Immature natural killer cell (primary cell): ENCODE measurements at places on chromosomes 11 and 22. TPM values are rescaled to one million over a fixed set of nuclear protein-coding genes. Genes with fewer than 3 reads are reported as not detected.

NFAM1 gene
- polyA plus RNA-seq = not detected

DNA sequence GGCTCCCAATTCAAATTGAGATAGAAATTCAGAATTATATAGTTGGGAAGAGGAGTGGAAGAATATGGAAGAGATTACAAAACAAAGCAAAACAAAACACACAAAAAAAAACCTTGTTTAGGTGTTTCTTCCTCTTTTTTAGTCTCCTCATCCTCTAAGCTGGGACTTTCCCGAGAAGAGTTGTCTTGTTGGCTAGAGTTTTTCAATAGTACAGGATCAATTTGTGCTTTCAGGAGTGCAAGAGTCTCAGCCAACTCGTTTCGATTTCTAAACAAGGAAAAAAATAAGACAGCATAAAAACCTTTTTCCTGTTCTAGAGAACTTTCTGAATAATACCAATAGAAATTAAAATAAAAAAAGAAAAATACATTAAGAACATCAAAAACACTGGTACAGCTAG is 87.8 kb upstream of the CLNS1A start:
- DNase-seq = no peak

- DNase-seq = no peak
Observed at GRCh38 chr11:68565768-68566167, 105.2 kb downstream of the PPP6R3 start.

DNA sequence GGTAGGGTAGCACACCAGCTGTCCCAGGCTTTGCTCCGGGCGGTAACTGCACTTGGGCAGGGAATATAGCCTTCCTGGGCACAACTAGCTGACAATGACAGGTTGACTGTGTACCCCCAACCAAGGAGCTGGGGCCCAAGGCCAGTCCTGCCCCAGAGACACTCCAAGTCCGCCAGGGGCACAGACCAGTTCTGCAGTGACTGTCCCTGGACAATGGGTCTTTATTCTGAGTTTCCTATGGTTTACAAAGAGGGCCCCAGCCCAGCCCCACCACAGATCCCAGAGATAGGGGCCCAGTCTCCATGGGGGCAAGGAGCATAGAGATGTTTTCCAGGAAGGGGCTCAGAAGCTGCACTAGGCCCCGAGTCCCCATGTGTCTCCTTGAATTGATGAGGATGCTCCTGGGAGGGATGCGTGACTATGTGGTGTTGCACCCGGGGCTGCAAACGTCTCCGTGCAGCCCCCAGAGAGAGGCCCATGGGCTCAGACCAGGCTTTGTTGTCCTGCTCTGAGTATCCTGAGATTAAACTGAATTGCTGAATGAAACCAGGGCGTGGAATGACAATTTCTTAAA is 48.4 kb downstream of the CD6 start:
- no peak for DNase-seq

GRCh38 chr11:65952052-65952521 is 6.8 kb downstream of the TSGA10IP start:
- no peak for DNase-seq

- DNase-seq = no peak
Observed at GRCh38 chr11:58617976-58618557, 4.4 kb upstream of the CNTF start.

- no peak for DNase-seq
Observed at GRCh38 chr11:126547161-126547560, 191.7 kb downstream of the ST3GAL4 start.

- no peak for DNase-seq
Observed at GRCh38 chr22:35568751-35569739, 28.4 kb downstream of the RASD2 start.

KDM4E gene
- polyA plus RNA-seq = not detected

DNA sequence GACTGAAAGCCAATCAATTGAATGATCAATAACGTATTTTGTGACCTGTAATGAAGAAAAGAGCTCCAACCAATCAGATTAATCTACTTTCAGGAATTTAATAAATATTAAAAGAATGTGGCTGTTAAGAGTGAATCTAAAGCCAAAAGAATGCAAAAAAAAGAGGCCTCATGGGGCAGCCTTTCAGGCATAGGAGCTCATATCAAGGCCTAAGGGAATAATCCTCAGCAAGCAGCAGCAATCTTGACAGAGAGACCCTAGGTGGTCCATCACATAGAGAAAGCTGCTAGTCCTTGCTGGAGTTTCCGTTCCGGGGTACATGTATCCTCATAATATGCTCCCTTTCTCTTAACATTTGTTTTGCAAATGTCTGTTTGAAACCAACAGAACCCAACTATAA is 313.1 kb upstream of the PITPNB start:
- DNase-seq = no peak
